ENCODE measurements at places on chromosomes 2 and 18.

- no peak for DNase-seq
These were observed 84.3 kb upstream of the LTBP1 start for GRCh38 chr2:32862269-32863055.

GRCh38 chr18:22207021-22207758 lies 37.8 kb downstream of the GATA6 start:
- DNase-seq: no peak

- no peak for DNase-seq
These were observed 426.1 kb downstream of the PARD3B start for GRCh38 chr2:204971206-204971907.

DNA sequence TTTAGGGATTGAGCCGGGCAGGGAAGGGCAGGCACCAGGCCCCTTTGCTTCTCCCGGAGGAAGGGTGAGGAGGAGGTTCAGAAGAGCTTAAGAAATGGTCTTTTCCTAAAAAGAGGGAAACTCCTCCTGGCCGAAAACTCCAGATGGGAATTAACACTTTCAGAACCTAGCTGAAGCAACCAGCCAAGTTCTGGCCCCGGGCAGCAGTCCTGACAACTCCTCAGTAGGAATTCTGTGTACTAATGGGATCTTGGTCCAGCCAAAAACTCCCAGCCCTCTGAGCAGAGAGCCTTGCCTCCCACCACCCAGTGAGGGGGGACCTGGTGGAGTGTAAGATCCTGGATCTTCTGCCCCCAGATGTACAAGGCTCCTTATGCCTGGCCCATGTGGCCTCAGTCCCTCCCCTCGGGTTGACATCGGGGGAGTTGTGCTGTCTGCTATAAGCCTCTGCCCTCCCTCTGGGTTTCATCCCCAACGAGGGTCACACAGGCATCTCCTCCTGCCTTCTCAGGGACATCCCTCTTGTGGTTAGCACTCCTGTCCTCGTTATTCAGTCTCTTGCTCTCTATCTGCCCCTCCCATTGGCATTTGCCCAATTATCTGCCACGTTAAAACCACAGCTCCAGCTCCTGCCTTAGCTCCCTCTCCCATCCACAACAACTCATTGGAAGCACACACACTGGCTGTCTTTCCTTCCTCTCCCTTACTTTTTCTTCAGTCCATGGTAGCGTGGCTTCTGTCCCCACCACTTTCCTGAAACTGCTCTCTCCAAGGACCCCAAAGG lies 184.6 kb downstream of the CYP26B1 start:
- no peak for DNase-seq

- no peak for DNase-seq
These were observed 19.3 kb downstream of the RBMS1 start for GRCh38 chr2:160474319-160474645.

- DNase-seq: no peak
These were observed 582 bp downstream of the RIOK3 start for GRCh38 chr18:23453680-23454058.

GRCh38 chr2:109711230-109712122 lies 82.6 kb upstream of the RGPD5 start:
- no peak for DNase-seq

DNA sequence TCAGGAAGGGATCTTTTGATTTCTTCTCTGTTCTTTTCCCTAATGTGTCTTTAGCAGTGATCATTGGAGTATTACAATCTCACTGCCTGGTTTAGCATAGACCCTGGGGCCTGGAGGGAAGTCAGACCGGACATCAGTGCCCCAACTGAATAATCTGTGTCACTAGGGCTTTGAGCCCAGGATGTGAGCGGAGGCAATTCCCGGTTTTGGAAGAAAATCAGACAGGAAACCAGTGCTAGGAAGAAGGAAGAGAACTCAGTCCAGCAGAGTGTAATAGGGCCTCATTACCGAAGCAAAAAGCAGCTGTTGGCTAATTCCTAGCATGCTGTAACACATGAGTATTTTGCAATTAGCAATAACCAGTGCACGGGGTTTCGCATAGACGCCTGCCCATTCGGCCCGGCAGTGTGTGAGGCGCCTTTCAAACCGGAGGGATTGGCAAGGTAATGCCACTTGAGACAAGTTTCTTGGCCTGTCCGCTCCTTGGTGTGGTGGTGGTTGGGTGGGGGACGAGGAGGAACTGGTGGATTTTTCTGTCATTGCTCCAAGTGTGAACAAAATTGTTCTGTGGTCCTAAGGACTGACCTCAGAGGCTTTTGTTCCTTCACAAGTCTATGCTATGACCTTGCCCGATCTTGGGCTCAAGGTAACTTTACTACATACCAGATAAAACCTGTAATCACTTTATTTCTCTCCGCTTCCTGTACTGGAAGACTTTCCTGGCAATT lies 2.8 kb downstream of the FOSL2 start:
- DNase-seq: peak; percentile 26

- no peak for DNase-seq
These were observed 751 bp upstream of the NMI start for GRCh38 chr2:151289972-151290866.

DNA sequence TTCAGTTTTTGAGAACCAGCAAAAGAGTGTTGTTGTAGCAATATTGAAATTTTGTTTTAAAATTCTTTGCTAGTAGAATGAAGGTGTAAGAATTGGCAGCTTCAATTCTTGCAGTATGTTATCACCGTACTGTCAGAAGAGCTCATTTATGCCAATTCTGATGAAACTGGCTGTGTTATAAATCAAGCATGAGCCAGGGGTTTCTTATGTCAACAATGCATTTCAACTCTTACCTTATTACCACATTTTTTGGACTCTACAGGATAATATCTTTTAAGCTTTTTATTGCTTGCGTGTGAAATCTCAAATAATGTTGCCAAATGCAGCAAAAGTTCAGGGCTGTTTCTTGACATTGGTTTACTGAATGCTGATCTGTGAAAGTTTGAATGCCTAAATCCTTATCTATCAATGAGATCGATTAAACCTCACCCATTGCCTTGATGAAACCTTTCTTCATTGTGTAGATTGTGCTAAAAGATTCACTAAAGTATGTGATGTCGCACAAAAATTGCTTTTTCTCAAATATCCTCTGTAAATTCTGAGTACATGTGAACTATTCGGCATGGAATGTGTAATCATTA lies 1389.3 kb upstream of the ZEB2 start:
- no peak for DNase-seq

GRCh38 chr2:81648370-81648769 lies 1343.8 kb upstream of the LRRTM1 start:
- no peak for DNase-seq

DNA sequence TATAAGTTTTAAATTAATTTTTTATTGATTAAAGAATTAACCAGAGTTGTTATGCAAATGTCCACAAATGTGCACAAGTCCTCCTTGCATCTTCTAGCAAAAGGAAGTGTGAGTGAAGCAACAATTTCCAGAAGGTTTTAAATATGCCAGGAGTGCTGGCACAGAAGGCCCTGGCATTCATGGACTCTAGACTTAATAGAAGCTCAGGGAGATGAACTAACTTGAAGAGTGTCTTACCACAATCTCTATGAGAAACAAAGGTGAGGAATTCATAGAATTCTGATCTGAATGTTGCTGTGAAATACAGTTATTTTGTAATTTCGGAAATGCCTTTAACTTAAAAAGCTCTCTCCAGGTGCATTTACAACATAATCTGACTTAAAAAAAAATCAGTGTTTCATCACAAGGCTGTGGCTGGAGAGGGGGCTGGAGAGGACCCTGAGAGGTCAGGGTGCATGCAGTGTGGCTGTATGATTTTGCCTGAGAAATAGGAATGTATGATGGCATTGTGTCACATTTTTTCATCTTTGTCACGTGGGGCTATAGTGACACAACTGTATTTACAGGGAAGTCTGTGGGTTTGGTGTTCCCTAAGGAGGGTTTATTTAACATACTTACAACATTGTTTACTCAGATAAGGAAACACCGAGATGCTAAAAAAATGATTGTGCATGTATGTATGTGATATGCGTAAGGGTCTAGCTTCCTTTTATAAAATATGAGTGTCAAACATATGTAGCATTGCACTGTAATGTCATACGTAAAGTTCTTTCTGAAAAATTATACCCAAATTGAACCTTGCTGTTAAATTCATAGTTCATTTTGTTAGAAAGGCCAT lies 66.2 kb downstream of the MAP4K4 start:
- no peak for DNase-seq

GRCh38 chr18:23825496-23825895 lies 136.2 kb downstream of the LAMA3 start:
- no peak for DNase-seq

DNA sequence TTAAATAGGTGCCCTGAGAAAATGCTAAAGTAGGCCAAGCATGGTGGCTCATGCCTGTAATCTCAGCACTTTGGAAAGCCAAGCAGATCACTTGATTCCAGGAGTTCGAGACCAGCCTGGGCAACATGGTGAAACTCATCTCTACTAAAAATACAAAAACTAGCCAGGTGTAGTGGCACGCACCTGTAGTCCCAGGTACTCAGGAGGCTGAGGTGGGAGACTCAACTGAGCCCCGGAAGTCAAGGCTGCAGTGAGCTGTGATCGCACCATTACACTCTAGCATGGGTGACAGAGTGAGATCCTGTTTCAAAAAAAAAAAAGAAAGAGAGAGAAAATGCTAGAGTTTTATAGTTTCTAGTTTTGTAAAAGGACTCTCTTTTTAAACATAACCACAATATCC lies 12.0 kb downstream of the ANKRD44 start:
- no peak for DNase-seq

DNA sequence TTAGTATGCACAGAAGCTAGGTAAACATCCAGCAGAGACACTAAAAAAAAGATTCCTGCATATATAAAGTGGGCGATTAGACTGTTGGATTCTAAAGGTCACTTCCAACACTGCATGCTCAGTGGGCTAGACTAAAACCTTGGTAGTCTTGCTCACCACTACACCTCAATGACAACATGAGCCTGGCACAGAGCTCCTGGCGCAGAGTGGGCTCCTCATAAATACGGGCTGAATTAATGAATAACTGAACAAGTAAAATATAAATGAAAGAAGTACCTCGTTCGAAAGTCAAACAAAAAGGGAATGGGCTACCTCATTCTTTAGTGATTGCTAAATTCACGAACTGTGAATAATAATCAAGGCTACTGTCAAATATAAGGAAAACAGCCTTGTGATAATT lies 185.3 kb downstream of the STK39 start:
- DNase-seq: no peak

DNA sequence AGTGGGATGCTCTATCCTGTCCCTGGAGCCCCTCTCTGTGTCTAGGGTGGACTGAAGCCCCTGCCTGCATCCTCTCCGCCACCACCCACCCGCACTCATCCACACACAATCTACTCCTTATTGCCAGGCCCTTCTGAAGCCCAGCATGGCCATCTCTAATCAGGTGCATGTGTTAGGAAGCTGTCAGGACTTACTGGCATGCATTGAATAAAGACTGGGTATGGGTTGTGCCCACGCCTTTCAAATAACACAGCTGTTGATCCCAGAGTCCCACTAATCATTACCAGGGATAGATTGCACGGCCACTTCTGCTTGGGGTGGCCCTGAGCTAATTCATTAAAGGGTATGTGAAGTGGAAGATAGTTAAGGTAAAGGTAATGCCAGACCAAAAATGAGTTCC lies 88.4 kb downstream of the CABLES1 start:
- DNase-seq: no peak

DNA sequence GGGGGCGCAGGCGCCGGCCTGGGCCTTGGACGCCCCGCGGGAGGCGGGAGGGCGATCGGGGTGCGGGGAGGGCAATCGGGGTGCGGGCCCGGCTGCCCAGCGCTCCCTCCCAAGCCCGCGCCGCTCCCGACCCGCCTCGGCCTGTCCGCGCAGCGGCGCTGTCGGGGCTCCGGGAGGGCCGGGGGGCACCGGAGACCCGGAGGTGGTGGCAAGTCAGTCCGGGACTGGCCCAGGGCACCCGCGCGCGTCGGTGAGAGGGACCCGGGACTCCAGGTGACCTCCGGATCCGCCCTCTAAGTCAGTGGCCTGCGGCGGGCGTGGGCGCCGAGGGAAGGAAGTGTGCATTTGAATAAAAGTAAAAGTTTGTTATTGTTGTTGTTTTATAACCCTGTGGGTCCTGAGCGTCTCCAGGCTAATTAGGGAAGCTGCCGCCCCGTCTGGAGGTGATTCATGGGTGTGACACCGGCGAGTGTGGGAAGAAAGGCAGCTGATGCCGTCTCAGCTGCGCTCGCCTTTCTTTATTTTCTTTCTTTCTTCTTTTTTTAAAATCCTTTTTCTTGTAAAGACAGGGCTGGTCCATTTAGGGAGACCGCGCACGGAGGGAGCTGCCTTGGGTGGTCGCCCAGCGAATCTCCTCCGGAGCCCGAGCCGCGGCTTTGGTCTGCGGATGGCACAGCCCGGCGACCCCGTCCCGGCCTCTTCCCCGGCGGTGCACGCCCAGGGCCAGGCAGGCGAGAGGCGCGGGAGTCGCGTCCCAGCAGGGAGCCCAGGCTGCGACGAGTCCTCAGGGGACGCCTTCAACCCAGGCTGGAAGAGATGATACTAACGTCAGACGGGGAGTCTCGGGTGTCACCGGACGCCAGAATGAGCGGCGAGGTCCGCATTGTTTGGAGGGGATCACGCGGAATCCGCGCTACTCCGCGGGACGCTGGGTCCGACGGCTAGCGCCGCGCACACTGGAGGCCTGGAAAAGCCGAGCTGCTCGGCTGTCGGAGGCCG lies 627 bp upstream of the CRACDL start:
- DNase-seq: no peak

- DNase-seq: no peak
These were observed 10.5 kb upstream of the TBC1D8 start for GRCh38 chr2:101161658-101162057.

- no peak for DNase-seq
These were observed 51.7 kb downstream of the MFSD6 start for GRCh38 chr2:190459881-190460280.

DNA sequence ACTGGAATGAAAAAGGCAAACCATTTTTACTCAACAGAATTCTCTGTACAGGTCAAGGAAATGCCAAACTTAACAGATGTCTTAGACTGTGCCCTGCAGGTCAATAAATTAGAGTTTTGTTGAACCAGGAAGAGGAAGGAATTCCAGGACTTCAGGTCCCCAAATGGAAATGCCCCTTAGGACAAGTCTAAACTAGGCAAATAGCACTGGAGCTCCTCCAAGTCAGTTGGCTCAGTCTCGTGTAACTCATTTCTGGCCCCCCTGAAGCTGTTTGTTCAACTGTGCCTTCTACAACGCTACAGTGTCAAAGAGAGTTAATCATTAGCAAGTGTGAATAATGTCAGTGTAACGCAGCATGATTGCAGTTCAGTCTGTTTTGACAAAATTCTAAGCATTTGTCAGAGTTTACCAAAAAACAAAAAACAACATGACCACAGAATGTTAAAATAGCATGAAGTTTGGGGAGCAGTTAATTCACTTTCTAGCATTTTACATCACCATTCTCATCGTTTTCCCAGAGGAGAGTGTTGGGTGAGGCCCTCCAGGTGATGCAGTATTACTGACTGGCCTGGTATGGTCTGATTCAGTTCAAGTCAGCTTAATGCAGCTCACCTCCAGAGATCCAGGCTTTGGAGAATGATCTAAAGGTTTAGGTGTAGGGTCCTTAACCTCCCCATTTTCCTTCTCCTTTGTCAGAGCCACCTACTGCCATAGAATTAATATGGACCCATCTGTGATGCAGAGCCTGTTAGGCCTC lies 108.1 kb downstream of the AQP4 start:
- no peak for DNase-seq
